ENCODE measurements at places on chromosomes 4 and X.

- no peak for DNase-seq
These were observed 135.7 kb upstream of the ANXA10 start for GRCh38 chr4:167956676-167957075.

- no peak for DNase-seq
These were observed 68.4 kb downstream of the AR start for GRCh38 chrX:67612231-67612630.

DNA sequence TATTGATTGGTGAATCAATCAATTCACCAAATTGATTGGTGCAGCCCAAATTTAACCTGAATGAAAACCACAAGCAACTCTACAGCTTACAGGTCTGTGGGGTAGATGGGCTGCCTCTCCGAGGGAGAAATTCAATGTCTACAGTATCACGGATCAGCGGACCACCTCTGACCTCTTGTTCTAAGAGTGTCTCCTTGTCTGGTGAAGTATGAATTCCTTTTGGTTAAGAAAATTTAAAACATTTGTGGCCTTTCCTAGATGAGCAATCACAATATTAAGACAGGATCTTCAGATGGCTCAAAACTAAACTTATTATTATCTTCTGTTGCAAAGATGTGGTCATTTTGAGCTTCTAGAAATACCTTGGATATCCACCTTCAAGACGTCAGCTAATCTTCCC, 153.3 kb downstream of the IL15 start:
- no peak for DNase-seq

GRCh38 chr4:142838778-142839177, 7.3 kb downstream of the INPP4B start:
- DNase-seq: no peak

DNA sequence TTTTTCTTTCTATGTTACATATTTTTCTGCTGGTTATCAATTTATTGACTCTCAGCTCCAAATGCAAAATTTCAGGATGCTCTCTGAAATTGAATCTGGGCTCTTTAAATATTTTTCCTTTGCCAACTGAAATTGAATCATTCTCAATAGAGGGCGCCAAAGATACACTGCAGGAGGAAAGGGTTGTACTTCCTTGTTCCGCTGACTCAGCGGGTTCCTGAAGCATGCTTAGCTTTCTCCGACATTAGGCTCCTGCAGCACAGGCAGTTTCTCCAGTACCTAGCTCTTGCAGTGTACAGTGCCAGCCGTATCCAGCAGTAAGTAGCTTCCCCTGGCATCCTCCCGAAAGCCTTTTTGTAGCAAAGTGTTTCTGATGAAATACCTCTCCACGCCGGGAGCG, 28.8 kb upstream of the CFAP47 start:
- DNase-seq: peak; percentile 65

GRCh38 chr4:175776217-175776616, 35.8 kb downstream of the GPM6A start:
- peak; percentile 90 for DNase-seq

DNA sequence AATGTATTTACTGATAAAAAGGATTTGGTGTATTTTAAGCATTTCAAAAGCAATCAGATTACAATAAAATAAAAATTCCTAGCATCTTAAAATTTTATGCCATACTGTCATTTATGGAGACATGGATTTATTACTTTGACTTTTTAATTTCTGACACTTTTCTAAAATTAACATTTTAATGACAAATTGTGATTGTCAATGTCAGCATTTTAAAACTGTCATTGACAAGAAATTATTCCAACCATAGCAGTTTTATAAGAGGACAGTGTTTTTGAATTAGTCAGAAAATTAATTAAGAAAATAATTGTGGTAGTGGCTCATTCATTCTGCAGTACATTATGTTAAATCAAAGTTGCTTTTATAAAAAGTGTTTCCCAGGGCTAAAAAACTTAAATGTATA, 1954.4 kb downstream of the ARAP2 start:
- DNase-seq: no peak

GRCh38 chr4:98528882-98529281, 129.5 kb downstream of the TSPAN5 start:
- DNase-seq: no peak

- DNase-seq: no peak
These were observed 10.7 kb upstream of the KIT start for GRCh38 chr4:54647070-54647469.

DNA sequence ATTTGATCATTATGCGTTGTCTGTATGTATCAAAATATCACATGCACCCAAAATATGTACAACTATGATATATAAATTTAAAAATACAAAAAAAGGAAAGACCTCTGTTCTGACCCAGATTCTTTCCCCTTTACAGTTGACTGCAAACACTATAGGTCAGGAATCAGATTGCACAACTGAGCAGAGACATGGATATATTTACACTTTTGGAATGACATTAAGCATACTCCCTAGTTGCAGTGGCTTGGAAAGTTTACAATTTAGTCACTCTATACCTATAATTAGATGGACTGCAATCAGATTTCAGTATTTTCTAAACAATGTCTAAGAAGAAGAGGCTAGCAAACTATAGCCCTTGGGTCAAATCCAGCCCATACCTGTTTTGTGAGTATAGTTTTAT, 98.5 kb upstream of the INPP4B start:
- DNase-seq: no peak

DNA sequence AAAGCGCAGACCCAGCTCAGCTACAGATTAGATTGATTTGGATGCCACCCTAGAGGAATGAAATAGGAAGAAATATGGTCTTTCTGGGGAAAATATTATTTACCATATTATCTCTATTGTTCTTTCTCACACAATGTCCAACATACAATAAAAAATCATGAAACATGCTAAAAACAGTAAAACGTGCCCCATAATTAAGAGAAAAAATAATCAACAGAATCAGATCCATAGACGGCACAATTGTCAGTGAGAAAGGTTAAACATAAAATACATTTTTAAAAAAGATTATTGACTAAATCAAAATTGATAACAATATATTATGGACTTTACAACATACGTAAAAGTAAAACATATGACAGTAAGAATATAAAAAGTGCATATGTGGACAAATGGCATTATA, 90.9 kb downstream of the ENPP6 start:
- DNase-seq: no peak
